ENCODE measurements at places on chromosomes 1 and 21.

- DNase-seq = no peak
Observed at GRCh38 chr21:44686000-44686781, 4.2 kb upstream of the KRTAP12-1 start.

DNA sequence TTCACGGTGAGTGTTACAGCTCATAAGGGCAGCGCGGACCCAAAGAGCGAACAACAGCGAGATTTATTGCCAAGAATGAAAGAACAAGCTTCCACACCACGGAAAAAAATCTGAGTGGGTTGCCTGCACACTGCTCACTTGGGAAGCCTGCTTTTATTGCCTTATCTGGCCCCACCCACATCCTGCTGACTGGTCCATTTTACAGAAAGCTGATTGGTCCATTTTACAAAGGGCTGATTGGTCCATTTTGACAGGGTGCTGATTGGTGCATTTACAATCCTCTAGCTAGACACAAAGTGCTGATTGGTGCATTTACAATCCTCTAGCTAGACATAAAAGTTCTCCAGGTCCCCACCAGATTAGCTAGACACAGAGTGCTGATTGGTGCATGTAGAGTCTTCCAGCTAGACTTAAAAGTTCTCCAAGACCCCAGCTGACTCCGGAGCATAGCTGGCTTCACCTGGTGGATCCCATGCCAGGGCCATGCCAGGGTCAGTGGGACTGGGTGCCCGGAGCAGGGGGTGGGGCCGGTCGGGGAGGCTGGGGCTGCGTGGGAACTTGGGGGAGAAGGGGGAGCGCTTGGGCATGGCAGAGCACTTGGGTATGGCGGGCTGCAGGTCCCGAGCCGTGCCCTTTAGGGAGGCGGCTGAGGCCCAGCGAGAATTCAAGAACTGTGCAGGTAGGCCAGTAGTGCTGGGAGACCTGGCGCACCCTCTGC is 75.4 kb upstream of the ATP1A1 start:
- DNase-seq = no peak

- peak; percentile 95 for DNase-seq
Observed at GRCh38 chr1:8097077-8097799, 71.1 kb upstream of the ERRFI1 start.

GRCh38 chr1:86155051-86155806 is 1.3 kb downstream of the COL24A1 start:
- DNase-seq = no peak

DNA sequence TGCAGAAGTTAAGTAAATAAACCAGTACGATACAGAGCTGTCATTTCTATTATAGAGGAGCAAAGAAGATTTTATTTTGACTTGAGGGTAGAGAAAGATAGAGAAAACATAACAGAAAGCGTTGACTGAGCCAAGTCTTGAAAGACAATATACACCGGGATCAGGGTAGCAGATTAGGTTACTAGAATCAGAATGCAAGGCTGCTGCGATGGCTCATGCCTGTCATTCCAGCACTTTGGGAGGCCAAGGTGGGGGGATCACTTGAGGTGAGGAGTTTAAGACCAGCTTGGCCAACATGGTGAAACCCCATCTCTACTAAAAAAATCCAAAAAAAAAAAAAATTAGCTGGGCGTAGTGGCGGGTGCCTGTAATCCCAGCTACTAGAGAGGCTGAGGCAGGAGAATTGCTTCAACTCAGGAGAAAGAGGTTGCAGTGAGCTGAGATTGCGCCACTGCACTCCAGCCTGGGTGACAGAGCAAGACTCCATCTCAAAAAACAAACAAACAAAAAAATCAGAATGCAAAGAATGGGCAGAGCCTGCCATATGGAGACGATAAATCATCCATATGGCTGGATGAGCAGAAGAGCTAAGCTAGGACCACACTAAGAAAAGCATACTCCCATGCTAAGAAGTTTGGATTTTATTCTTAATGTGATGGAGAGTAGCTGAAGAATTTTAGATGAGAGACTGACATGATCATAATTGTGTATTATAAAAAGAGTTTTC is 9.9 kb upstream of the ABCD3 start:
- DNase-seq = no peak

GRCh38 chr1:78855258-78855657 is 151.3 kb downstream of the ADGRL4 start:
- no peak for DNase-seq

DNA sequence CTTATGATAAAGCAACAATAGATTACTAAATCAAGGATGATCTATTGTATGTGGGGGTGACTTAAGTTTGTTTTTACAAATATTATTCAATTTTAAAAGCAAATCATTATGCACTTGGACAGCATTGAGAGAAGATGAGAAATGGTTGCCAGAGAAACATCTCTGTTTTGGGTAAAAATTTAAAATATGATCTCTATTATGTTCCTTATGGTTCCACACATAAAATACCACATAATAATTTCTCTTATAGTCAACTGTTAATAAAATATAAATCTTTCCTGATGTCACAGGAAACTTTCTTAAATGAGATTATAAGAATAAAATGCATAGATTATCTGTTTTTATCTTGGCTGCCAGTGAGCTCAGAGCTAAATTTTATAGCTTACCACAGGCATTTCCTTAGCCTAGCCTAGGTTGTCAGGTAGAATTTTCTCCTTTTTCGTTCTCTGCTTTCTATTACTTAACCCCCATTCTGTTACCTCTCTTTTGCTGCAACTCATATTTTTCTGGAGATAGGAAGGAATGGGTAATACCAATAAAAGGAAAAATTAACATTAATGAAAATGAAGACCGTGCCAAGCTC is 109.7 kb downstream of the TGFB2 start:
- peak; percentile 27 for DNase-seq

- peak; percentile 86 for DNase-seq
Observed at GRCh38 chr1:21255284-21255942, 34.9 kb downstream of the ECE1 start.

- no peak for DNase-seq
Observed at GRCh38 chr1:27664291-27664690, 7.7 kb downstream of the IFI6 start.

- peak; percentile 66 for DNase-seq
Observed at GRCh38 chr21:36504067-36505058, 24.4 kb upstream of the CLDN14 start.

DNA sequence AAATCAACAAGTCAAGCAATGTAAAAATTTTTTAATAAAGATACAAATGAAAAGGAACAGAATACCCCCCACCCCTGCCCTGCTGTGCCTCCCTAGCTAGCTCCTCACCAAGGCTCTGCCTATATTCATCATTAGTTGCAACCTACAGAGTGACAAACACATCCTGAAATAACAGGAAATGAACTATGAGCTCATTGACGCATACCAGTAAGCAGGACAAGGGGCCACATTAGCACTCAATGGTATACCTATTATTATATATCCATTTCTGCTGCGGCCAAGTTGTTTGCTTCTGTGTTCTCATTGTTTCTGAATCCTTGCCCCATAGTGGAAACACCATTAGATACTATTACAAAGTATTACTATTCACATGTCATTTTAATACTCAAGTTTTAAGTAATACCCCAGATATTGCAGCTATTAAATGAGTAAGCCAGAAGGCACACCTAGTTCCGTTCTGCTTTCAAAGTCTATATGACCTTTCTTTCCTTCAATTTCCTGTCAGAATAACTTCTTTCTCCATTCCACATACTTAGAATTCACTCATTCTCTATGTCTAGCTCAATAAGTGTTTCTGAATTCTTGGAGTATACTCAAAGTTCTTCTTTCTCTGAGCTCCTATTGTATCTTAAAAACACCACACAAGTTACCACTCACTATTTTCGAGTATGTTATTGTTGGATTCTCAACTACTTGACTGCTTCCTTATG is 1214.9 kb downstream of the PLA2G4A start:
- no peak for DNase-seq

DNA sequence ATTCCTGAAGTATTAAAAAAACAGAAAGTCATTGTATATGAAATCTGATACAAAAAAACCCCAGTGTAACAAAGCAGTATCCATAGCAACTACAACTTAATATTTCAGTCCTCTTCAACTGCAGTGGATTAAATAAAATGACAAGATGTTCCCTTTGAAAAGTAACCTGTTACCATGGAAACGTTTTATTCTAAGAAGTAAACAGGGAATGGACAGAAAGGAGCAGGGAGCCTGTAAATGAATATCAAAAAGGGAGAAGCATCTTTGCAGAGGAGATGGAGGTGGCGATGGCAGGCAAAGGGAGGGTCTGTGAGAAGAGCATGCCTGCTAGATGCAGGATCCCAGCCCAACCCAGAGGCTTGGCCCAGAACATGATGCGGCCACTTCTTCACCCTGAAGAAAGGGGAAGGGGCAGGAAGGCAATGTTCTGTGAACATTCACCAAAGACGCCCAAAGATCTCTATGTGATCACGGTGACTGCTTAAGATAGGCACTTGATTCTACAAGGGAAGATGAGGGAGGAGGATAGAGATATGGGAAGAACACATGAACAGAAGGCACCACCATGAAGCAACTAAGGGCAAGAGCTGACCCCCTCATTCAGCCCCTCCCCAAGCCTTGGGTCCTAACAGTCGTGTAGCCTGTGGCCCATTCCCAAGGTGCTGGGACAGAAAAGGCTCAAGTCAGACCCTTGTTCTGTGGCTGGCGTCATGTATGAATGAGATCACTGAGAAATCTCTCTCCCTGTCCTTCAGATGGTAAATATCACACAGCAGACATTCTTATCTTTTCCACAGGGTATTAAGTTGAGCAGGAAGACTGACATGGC is 200.0 kb downstream of the SLC45A1 start:
- peak; percentile 48 for DNase-seq

GRCh38 chr1:214923278-214923915 is 159.1 kb upstream of the KCNK2 start:
- no peak for DNase-seq

DNA sequence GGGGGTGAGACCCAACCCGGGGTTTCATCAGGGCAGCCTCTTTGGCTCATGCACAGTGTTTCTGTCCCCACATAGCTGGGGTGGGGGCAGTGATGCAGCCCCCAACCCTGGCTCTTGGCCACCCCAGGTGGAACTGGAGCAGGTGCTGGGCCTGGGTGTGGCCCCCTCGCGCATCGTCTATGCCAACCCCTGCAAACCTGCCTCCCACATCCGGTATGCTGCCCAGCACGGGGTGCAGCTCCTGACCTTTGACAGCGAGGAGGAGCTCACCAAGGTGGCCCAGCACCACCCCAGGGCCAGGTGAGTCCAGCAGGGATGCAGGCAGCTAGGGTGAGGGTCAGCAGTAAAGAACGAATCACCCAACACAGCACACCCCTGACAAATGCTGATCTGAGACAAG is 72.3 kb upstream of the TINAGL1 start:
- DNase-seq = no peak

GRCh38 chr1:216596281-216596862 is 126.9 kb downstream of the ESRRG start:
- DNase-seq = peak; percentile 3

DNA sequence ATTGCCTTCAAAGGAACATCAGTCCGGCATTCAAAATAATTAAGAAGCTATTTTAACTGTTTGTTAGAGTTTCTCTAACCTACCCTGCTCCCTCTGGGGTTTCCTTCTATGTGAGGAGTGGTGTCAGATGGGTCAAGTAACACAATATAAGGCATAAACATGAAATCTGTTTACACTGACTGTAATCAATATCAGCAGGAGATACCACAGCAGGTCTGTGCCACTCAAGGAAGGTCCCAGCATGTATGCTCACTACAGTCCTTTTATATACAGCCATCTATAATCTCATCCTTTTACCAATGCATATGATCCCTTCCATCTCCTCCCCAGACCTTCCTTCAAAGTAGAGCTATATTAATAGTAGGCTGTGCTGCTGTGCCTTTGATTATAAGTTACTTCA is 25.4 kb downstream of the EEIG2 start:
- no peak for DNase-seq
